CD14-positive monocyte (primary cell): ENCODE measurements at places on chromosomes 11 and 22.

- DNase-seq = peak; percentile 74
These were observed 46.4 kb downstream of the MORC2 start for GRCh38 chr22:30922151-30922611.

GRCh38 chr22:32339190-32340012 lies 18.3 kb upstream of the RFPL3 start:
- no peak for DNase-seq

DNA sequence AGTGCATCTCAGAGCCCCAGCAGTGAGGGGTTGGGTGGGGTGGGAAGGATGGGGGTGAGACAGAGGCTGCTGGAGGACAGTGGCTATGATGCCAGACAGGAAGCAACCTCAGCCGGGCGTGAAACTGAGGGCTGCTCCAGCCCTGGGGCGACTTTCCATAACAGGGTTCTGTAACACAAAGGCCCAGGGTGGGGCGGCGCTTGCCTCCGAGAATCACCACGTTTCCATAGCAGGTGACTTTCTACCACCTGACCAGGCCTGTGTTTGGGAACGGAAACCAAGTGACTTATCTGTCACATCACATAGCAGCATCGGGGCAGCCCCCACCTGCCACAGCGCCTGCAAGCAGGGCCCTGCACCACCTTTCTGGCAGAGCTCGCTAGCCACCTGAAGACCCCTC lies 85.8 kb downstream of the TRMU start:
- DNase-seq = no peak

DNA sequence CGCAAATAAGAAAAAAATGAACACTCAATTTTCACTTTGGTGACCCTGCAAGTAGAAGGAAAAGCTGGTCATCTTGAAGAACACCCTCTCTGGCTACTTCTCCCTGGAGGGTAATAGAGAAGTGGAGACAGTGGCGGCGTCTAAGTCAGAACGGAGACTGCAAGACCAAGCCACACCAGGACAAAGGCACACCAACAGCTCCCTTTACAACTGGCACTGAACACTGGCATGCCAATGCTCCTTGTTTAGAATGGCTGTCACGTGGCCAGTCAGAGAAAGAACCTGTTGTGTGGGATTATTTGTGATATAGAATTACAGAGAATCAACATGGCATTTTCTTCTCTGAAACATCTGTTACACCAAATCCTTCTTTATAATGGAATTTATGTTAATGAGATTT lies 61.3 kb upstream of the YPEL1 start:
- no peak for DNase-seq

GRCh38 chr22:43131773-43132501 lies 11.3 kb downstream of the MCAT start:
- DNase-seq = no peak

DNA sequence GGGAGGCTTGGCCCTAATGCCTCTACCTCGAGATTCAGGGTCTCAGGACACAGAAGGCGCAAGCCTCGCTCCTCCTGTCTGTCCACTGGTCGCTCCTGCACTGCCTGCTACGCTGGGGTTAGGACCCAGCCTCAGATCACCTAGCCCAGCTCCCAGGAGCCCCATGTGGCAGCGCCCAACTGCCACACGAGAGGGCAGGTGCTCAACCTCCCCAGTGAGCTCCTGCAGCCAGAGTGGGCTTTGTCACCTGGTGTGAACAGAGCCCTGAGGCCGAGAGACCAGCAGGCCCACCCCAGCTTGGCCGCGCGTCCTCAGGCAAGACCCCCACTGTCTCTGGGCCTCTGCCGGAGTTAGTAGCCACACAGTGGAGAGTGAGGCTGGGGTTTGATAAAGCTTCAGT lies 21.7 kb upstream of the PPARA start:
- DNase-seq = no peak

- DNase-seq = no peak
These were observed 389.1 kb downstream of the AASDHPPT start for GRCh38 chr11:106466521-106467080.

DNA sequence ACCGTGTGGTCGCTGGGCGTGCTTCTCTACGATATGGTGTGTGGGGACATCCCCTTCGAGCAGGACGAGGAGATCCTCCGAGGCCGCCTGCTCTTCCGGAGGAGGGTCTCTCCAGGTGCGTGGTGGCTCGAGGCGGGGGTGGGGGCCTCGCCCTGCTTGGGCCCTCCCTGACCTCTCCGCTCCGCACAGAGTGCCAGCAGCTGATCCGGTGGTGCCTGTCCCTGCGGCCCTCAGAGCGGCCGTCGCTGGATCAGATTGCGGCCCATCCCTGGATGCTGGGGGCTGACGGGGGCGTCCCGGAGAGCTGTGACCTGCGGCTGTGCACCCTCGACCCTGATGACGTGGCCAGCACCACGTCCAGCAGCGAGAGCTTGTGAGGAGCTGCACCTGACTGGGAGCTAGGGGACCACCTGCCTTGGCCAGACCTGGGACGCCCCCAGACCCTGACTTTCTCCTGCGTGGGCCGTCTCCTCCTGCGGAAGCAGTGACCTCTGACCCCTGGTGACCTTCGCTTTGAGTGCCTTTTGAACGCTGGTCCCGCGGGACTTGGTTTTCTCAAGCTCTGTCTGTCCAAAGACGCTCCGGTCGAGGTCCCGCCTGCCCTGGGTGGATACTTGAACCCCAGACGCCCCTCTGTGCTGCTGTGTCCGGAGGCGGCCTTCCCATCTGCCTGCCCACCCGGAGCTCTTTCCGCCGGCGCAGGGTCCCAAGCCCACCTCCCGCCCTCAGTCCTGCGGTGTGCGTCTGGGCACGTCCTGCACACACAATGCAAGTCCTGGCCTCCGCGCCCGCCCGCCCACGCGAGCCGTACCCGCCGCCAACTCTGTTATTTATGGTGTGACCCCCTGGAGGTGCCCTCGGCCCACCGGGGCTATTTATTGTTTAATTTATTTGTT lies 2.4 kb downstream of the PIM3 start:
- DNase-seq = no peak

DNA sequence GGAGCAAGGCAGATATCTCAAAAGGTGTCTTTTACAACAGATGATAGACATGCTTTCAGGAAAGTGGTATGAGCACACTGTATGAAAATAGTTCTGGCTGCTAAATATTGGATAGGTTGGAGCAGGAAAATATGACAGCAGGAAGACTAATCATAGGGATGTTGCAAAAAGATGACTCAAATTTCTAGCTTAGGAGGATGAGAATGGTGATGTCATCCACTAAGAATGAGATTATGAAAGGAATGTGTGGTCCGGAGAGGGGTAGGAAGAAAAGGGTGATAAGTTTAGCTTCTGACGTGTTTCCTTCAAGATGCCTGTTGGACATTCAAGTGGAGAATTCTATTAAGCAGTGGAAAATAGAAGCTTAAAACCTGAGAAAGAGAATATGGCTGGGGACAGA lies 46.4 kb downstream of the RCN1 start:
- DNase-seq = no peak

- DNase-seq = no peak
These were observed 58.5 kb upstream of the PARVA start for GRCh38 chr11:12318791-12319438.

DNA sequence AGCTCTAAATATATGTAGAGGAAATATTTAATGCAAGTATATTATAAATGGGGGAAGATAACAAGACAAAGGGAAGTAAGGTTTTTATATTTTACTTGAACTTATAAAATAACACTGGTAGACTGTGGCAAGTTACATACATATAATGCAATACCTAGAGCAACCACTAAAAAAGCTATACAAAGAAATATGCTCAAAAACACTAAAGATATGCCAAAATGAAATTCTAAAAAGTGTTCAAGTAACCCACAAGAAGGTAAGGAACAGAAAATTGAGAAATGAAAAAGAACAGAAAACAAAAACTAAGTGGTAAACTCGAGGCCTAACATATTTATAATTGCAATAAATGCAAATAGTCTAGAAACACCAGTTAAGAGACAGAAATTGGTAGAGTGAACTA lies 32.5 kb downstream of the BTG4 start:
- no peak for DNase-seq

GRCh38 chr22:39620924-39621690 lies 50.6 kb downstream of the CACNA1I start:
- DNase-seq = no peak

GRCh38 chr11:11864803-11865202 lies 23.0 kb downstream of the USP47 start:
- DNase-seq = no peak

DNA sequence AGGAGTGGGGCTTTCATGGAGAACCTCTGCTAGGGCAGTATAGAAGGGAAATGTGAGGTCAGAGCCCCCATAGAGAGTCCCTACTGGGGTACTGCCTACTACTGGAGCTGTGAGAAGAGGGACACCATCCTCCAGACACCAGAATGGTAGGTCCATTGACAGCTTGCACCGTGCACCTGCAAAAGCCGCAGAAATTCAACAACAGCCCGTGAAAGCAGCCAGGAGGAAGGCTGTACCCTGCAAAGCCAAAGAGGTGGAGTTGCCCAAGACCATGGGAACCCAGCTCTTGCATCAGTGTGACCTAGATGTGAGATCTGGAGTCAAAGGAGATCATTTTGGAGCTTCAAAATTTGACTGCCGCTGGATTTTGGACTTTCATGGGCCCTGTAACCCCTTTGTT lies 245.6 kb downstream of the TENM4 start:
- no peak for DNase-seq

DNA sequence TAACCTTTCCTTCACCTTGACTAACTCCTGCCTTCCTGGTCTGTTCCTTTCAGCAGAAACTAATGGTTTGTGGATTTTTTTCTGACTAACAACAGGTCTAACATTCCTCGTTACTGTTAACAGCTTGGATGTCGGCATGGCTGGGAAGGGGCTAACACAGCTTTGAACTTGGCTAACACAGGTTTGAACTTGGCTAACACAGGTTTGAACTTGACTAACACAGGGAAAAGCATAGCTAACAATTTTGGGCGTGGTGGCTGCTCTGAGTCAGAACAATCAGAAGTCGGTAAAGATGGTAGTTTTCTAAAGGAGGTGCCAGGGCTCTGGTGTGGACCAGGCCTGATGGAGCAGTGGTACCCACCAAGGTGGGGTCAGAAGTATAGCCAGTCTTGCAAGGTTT lies 16.1 kb downstream of the MIAT start:
- peak; percentile 36 for DNase-seq

GRCh38 chr22:42433754-42434682 lies 1.8 kb upstream of the NFAM1 start:
- no peak for DNase-seq

DNA sequence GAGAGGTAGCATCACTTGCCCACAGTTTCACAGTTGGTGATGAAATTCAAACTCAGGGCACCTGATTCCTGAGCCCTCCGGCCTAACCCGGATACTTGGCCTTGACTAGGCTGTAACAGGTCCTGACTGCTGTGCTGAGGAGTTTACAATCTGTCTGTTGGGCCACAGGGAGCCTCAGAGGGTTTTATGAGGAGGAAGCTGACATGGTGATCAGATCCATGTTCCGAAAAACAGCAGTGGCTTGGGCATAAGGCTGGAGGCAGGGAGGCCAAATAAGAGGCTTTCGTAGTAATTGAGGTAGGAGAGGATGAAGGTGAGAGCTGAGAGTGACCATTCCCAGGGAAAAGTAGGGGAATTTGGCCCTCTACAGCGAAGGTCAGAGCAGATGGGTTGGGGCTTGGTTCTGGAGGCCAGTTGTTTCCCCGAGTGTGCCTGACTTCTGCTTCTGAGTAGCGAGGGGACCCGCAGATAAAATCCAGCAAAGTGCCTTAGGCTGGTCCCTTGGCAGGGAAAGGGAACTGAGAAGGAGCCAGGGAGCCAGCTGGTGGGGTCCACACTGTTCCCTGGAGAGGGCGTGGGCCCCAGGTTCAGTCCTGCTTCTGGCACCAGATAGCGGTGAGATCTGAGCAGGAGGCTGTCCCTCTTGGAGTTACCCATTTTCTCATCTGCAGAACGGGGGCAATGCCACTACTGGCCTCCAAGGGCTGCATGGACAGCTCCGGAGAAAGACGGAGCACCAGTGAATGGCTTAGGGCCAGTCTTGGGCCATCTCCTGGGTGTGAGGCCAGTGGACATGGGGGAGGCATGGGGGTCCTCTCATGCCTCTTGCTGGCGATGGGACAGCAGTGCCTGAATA lies 6.5 kb downstream of the PRDM11 start:
- no peak for DNase-seq

- no peak for DNase-seq
These were observed 51.6 kb upstream of the LINC01488 start for GRCh38 chr11:69429716-69430491.

GRCh38 chr11:61746442-61747191 lies 5.8 kb upstream of the MYRF start:
- DNase-seq = no peak

DNA sequence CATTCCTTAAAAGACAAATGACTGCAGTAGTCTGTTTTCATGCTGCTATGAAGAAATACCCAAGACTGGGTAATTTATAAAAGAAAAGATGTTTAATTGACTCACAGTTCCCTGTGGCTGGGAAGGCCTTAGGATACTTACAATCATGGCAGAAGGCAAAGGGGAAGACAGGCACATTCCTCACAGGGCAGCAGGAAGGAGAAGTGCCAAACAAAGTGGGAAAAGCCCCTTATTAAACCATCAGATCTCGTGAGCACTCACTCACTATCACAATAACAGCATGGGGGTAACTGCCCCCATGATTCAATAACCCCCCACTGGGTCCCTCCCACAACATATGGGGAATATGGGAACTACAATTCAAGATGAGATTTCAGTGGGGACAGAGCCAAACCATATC lies 16.4 kb upstream of the OR2AT4 start:
- no peak for DNase-seq

- no peak for DNase-seq
These were observed 181.8 kb downstream of the MIAT start for GRCh38 chr22:26839216-26839615.

GRCh38 chr11:859394-860131 lies 16.9 kb downstream of the TSPAN4 start:
- DNase-seq = no peak

- peak; percentile 81 for DNase-seq
These were observed 41.7 kb downstream of the THAP12 start for GRCh38 chr11:76339221-76339620.

DNA sequence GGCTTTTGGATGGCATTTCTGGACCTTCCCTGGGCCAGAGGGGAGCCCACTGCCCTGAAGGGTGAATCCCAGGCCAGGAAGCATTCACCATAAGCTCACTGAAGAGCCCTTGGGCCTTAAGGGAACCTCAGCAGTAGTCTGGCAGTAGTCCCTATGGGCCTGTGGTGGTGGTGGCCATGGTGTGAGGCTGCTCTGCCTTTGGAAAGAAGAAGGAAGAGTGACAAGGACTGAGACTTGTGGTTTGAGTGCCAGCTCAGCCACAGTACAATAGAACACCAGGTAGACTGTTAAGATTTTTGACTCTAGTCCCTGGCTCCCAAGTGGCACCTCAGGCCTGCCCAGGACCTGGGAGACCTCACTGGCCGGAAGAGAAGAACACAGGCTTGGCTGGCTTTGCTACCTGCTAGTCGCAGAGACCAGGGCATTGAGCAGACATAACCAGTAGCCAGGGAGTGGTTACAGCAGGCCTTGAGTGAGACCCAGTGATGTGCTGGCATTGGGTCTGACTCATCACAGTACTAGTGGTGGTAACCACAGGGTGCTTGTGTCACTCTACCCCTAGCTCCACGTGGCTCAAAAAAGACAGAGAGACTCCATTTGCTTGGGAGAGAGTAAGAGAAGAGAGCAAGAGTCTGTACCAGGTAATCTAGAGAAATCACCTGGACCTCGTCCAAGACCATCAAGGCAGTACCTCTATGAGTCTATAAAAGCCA lies 259.8 kb upstream of the BLID start:
- DNase-seq = no peak
